Naive thymus-derived CD8-positive, alpha-beta T cell (primary cell): ENCODE measurements at places on chromosomes 12 and 14. TPM values are rescaled to one million over a fixed set of nuclear protein-coding genes. Genes with fewer than 3 reads are reported as not detected.

Gene MGAT4C
- not detected for total RNA-seq

Gene SERPINA5
- not detected for total RNA-seq

Gene WSCD2
- not detected for total RNA-seq

Gene PIGH
- 37.5 TPM for total RNA-seq

Gene IFI27L2
- total RNA-seq = 27.5 TPM

Gene RFLNA
- total RNA-seq = not detected

Gene GPR84
- total RNA-seq = not detected

GRCh38 chr12:119679081-119679480 is 11.1 kb downstream of the PRKAB1 start:
- H3K27ac ChIP-seq = no peak overlapping the region
- H3K4me3 ChIP-seq = no peak overlapping the region
- DNase-seq = no peak

- H3K36me3 ChIP-seq = no peaks in the 10 kb centered on the region
- peaks cover 35% of the 10 kb centered on the region for H3K4me1 ChIP-seq
- H3K27me3 ChIP-seq = peaks cover 19% of the 10 kb centered on the region
Observed at GRCh38 chr12:6198556-6198955, 1.6 kb upstream of the CD9 start.

- H3K36me3 ChIP-seq = no peaks in the 10 kb centered on the region
- no peak overlapping the region for H3K27ac ChIP-seq
- H3K4me3 ChIP-seq = no peak overlapping the region
- H3K27me3 ChIP-seq = no peaks in the 10 kb centered on the region
- DNase-seq = no peak
- no peaks in the 10 kb centered on the region for H3K4me1 ChIP-seq
Observed at GRCh38 chr14:46581036-46581671, 70.4 kb downstream of the RPL10L start.

- H3K27me3 ChIP-seq = peaks cover 51% of the 10 kb centered on the region
- DNase-seq = no peak
- no peak overlapping the region for H3K4me3 ChIP-seq
- peaks cover under 1% of the 10 kb centered on the region for H3K4me1 ChIP-seq
Observed at GRCh38 chr14:28758885-28759652, 7.5 kb upstream of the FOXG1 start.

DNA sequence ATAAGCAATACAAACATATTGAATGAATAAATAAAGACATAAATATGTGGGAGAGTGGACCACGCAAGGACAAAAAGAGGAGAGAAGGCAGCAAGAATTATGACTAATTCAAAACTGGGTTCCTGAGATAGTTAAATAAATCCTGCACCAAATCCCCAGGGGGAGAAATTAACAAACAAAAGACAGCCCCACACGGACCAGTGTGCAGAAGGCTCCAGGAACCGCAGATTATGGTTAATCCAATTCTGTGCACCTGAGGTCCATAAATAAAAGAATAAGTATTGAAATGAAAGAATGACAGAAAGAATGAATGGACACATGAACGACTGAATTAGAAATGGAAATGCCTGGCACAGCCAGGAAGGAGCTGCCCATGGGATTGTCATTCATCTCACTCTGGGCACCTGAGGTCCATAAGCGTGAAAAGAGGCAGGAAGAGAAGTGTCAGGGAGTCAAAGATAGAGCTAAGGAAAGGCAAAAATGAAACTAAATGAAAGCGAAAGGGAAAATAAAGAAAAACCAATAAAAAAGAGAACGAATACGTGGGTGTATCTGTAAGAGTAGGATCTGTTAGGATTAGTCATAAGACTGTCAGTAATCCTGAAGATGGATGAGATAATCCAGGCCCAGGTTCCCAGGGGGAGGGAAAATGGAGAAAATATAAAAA is 23.3 kb downstream of the MEG3 start:
- no peaks in the 10 kb centered on the region for H3K4me1 ChIP-seq
- peaks cover 3% of the 10 kb centered on the region for H3K27me3 ChIP-seq
- H3K27ac ChIP-seq = no peak overlapping the region
- H3K36me3 ChIP-seq = no peaks in the 10 kb centered on the region
- H3K4me3 ChIP-seq = no peak overlapping the region
- DNase-seq = no peak

GRCh38 chr12:11823043-11823442 is 173.6 kb downstream of the ETV6 start:
- DNase-seq = no peak
- peaks cover 20% of the 10 kb centered on the region for H3K36me3 ChIP-seq
- no peaks in the 10 kb centered on the region for H3K27me3 ChIP-seq
- peaks cover 12% of the 10 kb centered on the region for H3K4me1 ChIP-seq
- H3K4me3 ChIP-seq = no peak overlapping the region
- no peak overlapping the region for H3K27ac ChIP-seq

- H3K4me1 ChIP-seq = peaks cover 23% of the 10 kb centered on the region
- H3K27me3 ChIP-seq = no peaks in the 10 kb centered on the region
- no peak for DNase-seq
- H3K4me3 ChIP-seq = peak overlapping the region; percentile 20
- peak overlapping the region; percentile 69 for H3K27ac ChIP-seq
- no peaks in the 10 kb centered on the region for H3K36me3 ChIP-seq
Observed at GRCh38 chr12:55970775-55971174, 3.1 kb upstream of the RAB5B start.

DNA sequence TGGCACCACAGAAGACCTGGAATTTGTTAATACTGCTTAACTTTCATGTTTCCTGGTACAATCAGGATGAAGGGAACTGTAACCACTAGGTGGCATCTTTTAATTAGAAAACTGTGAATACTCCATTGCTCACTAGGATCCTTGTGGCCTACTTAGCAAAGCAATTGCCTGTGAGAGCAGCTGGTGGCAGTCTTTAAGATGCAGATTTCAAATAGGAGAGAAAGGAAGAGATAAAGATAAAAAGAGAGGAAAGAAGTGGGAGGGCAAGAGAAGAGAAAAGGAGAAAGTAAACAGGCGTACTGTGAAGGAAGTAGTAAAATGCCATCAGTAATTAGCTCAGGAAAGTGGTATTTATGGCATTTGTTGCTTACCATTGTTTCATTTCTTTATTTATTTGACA is 114.5 kb downstream of the RAD51B start:
- peaks cover 16% of the 10 kb centered on the region for H3K36me3 ChIP-seq
- H3K4me3 ChIP-seq = no peak overlapping the region
- DNase-seq = no peak
- peak overlapping the region; percentile 6 for H3K27ac ChIP-seq
- H3K4me1 ChIP-seq = peaks cover 7% of the 10 kb centered on the region

- H3K4me1 ChIP-seq = peaks cover 10% of the 10 kb centered on the region
- H3K27me3 ChIP-seq = no peaks in the 10 kb centered on the region
- no peak overlapping the region for H3K27ac ChIP-seq
- no peak for DNase-seq
- H3K4me3 ChIP-seq = no peak overlapping the region
Observed at GRCh38 chr12:113247123-113248050, 26.1 kb downstream of the TPCN1 start.

GRCh38 chr14:57712102-57712501 is 153.8 kb downstream of the SLC35F4 start:
- no peaks in the 10 kb centered on the region for H3K4me1 ChIP-seq
- DNase-seq = no peak
- no peak overlapping the region for H3K4me3 ChIP-seq
- H3K27me3 ChIP-seq = peaks cover 2% of the 10 kb centered on the region
- H3K36me3 ChIP-seq = no peaks in the 10 kb centered on the region

DNA sequence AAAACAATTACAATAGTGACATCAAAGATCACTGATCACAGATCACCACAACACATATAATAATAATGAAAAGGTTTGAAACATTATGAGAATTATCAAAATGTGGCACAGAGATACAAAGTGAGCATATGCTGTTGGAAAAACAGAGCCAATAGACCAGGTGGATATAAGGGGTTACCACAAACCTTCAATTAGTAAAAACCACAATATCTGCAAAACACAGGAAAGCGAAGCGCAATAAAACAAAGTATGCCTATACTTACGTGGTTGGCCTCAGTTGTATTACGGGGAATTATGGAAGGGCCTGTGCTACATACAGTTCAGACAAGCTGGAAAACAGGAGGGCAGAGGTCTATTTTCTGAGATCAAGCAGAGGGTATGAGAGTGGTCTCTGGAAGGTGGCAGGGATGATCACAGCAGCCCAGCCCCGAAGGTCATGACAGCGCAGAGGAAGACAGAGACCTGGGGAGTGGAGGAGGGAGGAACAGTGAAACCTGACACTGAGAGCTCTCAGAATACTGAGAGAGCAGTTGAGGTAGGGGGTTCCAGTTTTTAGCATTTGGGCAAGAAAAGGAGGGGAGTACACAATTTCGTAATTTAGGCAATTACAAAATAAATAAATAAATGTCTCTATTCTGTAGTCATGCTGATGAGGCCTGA is 41.3 kb downstream of the IFNG start:
- peak overlapping the region; percentile 1 for H3K4me3 ChIP-seq
- H3K27ac ChIP-seq = peak overlapping the region; percentile 27
- no peaks in the 10 kb centered on the region for H3K36me3 ChIP-seq

DNA sequence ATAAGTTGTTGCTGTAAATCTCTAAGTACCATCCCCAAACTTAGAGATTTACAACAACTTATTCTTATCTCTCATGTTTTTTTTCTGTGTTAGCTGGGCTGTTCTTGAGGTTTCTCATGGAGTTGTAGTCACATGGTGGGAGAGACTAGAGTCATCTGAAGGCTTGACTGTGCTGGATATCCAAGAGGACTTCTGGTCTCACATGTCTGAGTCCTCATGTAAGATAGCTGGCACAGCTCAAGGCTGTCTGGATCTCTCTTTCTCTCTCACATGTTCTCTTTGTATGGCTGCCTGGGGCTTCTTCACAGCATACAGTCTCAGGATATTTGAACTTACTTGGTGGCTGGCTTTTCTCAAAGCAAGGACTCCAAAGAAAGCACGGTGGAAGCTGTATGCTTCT is 63.8 kb downstream of the DACT1 start:
- no peak for DNase-seq
- no peaks in the 10 kb centered on the region for H3K4me1 ChIP-seq

DNA sequence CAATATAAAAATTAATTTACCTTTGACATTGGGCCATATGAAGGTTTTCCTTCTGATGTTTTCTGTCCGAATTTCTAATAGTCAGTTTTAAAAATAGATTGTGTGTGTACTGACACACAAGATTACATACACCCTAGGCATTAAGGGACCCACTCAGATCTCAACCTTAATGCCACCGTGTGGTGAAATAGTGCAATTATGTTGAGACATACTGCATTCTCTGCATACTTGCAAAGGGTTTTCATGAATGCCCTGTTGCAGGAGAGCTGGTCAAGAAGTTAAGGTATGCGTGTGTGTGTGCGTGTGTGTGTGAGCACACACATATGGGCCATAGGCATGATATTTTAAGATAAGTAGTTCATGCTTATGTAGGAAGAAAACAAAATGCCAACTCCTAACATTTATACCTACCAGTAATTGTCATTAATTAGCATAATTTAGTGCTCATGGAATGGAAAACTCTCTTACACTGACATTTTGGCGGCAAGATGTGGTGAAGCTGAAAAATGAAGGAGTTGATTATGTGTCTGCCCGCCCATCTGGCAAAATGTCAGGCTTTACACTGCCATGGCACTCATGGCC is 58.8 kb downstream of the PIK3C2G start:
- H3K4me3 ChIP-seq = no peak overlapping the region
- no peaks in the 10 kb centered on the region for H3K27me3 ChIP-seq
- no peaks in the 10 kb centered on the region for H3K36me3 ChIP-seq
- no peak for DNase-seq
- H3K4me1 ChIP-seq = no peaks in the 10 kb centered on the region
- no peak overlapping the region for H3K27ac ChIP-seq

DNA sequence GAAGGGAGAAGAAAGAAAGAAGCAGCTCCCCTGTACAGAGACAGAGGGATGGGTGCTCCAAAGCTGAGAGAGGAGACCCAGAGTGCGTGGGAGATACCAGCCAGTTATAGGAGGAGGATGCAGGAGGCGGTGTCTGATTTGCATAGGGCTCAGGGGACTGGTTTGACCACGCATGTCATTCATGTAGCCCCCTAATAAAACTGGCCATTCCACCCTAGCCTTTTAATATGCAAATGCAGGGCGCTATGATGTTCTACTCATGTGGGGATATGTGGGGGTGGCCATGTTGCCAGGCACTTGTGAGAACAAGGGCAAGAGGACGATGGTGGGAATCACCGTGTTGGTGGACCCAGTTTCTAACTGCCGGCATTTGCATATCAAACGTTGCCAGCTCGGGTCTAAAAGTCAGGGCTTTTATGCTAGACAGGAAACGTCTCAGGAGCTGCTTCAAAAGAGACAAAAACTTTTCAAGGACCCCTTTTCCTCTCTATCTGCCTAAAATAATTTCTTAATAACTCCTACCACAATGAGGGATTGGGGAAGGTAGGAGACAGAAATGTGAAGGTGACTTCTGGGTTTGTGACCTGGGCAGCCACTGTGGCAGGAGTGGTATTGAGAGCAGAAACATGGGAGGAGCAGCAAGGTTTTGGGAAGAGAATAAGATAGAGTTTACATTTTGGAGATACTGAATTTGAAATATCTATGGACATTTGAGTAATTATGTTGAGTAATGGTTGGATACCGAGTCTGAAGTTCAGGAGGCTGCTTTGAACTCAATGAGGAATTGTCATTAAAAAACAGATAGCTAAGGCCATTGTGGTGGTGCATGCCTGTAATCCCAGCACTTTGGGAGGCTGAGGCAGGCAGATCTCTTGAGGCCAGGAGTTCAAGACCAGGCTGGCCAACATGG is 2.2 kb upstream of the ATXN3 start:
- peak overlapping the region; percentile 89 for H3K27ac ChIP-seq
- H3K27me3 ChIP-seq = no peaks in the 10 kb centered on the region
- peak; percentile 30 for DNase-seq
- H3K36me3 ChIP-seq = no peaks in the 10 kb centered on the region

DNA sequence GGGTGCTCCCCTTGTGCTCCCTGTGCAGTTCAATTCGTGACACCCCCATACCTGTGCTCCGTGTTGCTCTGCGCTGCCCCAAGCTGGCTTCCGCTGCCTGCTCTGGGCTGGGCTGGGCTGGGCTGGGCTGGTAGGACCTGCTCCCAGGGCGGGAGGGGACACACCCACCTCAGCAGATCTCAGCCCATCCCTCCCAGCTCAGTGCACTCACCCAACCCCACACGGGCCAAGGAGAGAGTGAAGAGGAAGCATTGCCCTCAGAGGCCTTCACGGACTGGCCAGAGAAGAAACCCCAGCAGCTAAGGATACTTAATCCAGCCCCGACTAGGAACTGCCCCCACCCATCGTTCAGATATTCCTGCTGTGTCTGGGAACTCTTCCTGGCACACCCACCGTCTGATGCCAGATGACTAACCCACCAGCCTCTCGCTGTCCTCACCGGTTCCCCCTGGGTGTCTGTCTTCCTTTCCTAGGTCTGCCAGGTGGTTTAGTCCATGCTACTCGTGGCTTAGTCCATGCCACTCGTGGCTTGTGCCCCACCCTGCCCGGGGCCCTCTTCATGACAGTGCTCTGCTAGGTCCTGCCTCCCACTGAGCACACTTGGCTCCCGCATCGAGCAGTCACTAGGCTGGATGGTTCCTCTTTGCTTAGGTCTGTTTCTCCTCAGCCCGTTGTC is at the start of gene LPAR5:
Gene LPAR5, minus strand, starts transcription at position 104 of the 676 bp plus-strand sequence. CDS start 14,711 bp downstream, outside the sequence.
- H3K4me1 ChIP-seq = peaks cover 33% of the 10 kb centered on the region
- H3K36me3 ChIP-seq = no peaks in the 10 kb centered on the region
- no peaks in the 10 kb centered on the region for H3K27me3 ChIP-seq
- peak; percentile 46 for DNase-seq
- H3K27ac ChIP-seq = peak within 1 kb of the TSS; percentile 91

- H3K4me3 ChIP-seq = no peak overlapping the region
- no peaks in the 10 kb centered on the region for H3K4me1 ChIP-seq
Observed at GRCh38 chr14:88333036-88333435, 10.0 kb upstream of the KCNK10 start.
